Endothelial cell of coronary artery (primary cell): ENCODE measurements at places on chromosomes 7 and 10. TPM values are rescaled to one million over a fixed set of nuclear protein-coding genes. Genes with fewer than 3 reads are reported as not detected.

Gene SUN3
- total RNA-seq: not detected in 2 replicates

Gene KCND2
- total RNA-seq: 0.09 TPM in 1 of 2 replicates, not detected in the other

Gene GNG11
- 104 and 146 TPM in 2 replicates for total RNA-seq

Gene DPYSL4
- 14.7 and 36.4 TPM in 2 replicates for total RNA-seq

Gene PRSS37
- total RNA-seq: not detected in 2 replicates

Gene DNAJC30
- 1.9 and 2.0 TPM in 2 replicates for total RNA-seq

Gene VWC2
- total RNA-seq: not detected in 2 replicates
